ENCODE measurements at places on chromosomes 6 and 20.
A peak's percentile ranks its signal among the peaks of the same experiment; 100 is the strongest.

DNA sequence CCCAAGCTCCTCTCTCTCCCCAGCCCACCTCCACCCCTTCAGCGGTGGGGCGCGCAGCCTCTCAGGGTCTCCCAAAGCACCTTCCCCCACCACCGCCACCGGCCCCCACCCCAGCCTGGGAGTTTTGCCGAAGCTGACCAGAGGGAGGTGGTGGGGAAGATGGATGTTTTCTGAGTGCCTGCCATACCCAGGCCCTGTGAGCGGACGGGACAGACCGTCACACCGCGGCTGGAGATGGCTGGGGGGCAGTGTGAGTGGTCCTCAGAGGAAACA lies 5.7 kb downstream of the C20orf204 start:
- DNase-seq, result no peak

- no peak for DNase-seq
These were observed 3.9 kb downstream of the GTF2H5 start for GRCh38 chr6:158172001-158172400.

GRCh38 chr20:62236200-62236599 lies 2.1 kb upstream of the OSBPL2 start:
- no peak for DNase-seq

- DNase-seq, result no peak
These were observed 249.3 kb downstream of the CD83 start for GRCh38 chr6:14366872-14367271.

DNA sequence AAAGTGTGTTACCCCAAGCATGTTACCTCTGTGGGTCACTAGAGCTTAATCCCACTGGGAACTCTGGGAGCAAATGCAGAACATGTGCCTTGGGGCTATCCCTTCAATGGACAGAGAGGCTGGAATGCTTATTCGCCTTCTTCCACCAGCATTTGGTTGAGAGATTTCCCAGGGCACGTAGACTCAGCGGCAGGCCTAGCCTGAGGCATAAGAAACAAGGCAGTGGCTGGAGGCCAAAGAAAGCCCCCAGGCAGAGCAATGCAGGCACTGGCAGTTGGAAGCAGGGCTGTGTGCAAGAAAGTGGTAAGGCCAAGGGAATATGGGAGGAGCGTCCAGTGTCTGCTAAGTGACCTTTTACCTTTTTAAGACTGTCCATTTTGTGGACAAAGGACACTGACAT lies 114.0 kb upstream of the FLRT3 start:
- no peak for DNase-seq

GRCh38 chr6:160132297-160132637 lies 10.7 kb downstream of the SLC22A1 start:
- DNase-seq, result no peak

GRCh38 chr6:143002686-143003085 lies 57.7 kb upstream of the HIVEP2 start:
- DNase-seq, result no peak

DNA sequence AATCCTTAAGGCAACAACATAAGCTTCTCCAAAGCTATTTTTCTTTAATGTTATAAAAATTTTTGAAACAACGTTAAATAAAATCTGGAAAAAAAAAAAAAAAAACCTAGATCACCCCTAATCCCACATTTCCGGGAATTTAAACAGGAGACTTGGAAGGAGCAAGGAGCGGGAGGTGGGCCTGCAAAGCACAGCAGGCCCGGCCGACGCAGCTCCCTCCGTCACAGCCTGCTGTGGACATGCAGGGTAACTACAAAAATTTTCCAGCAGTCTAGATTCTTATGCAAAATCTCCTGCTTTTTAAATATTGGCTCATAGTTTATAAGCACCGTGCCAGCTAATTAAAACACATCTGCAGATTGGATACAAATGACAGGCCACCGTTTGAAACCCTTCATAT lies 23.5 kb downstream of the FOXF2 start:
- no peak for DNase-seq

GRCh38 chr6:44535446-44535845 lies 147.9 kb downstream of the CDC5L start:
- no peak for DNase-seq

GRCh38 chr6:95593025-95593424 lies 15.7 kb downstream of the MANEA start:
- DNase-seq, result no peak

DNA sequence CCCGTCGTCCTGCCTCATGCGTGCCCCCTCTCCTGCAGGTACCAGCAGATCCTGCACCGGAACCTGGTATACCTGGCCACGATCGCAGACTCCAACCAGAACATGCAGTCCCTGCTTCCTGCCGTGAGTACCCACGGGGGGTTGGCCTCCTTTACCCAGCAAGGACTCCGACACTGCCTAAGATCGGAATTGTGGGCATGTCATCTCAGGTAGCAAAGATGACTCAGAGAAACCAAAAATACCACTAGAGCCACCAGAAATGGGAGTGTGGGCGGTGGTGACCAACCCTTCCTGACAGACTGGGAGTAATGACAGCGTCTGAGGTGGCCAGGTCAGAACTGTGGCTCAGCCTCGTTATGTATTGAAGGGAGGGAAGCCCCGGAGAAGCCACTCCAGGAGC lies 16.3 kb downstream of the SS18L1 start:
- no peak for DNase-seq

DNA sequence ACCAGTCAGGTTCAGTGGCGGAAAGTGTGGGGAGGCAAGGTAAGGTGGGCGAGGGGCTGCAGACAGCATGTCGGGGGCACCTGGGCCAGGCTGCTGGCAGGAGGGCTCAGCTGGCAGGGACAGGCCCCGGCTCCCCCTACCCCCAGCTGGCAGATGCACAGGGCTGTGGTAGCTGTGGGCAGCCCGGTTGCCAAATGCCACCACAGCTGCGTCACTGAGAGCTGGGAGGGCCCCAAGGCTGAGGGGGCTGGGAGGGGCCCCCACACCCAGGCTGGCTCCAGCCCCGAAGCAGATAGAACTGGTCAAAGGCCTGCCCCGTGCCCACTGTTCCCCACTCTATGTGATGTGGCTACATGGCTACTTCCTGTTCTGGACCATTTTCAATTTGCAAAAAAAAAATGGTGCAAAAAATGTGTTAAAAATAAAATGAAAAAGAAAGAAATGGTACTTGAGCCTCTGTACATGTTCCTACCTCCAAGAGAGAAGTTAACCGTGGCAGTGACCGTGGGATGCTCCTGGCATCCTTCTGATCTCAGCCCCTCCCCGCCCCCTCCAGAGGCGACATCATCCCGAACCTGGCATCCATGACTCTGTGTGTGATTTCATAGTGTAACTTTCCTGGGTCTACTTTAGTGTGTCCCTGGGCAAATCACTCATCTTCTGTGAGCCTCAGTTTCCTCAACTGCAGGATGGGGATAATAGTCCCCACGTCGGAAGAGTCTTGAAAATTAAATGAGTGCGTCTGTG lies 64.4 kb downstream of the UBE2V1 start:
- peak; percentile 46 for DNase-seq

DNA sequence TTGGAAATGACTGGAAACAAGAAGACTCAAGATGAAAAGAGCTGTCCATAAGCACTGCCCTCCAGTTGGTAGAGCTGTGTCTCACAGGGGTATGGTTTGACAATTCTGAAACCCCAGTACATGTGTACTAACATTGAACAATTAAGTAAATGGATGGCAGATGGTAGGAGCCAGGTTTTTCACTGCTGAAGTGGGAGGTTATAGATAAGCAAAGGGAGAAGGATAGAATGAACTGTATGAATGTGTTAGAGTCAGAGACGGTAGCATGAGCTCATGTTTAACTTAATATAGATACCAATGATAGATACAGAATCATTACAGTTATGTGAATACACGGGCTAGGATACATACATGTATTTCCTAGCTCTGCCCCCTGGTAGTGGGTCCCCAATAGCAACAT lies 95.0 kb upstream of the SIRPA start:
- no peak for DNase-seq

- DNase-seq, result no peak
These were observed 8.9 kb downstream of the FBXO5 start for GRCh38 chr6:152973916-152974315.
